ENCODE measurements at places on chromosomes 6 and 20.

DNA sequence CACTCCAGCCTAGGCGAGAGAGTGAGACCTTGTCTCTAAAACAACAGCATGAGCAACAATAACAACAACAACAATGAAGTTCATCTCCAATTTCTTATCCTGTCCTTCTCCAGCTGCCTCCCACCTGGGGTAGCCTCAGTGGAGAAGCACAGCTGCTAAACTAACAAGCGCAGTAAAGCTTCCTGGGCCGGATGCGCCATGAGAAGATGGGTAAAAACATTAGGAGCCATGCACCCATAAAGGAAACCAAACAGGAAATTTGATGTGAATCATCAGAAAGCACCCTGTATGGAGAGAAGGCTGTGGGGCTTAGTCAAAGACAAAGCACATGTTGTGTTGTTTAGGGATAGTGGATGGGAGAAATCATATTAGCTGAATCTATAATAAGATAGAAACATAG is 61.1 kb upstream of the CCN6 start:
- DNase-seq, result peak; percentile 62

- peak; percentile 26 for DNase-seq
Measured at GRCh38 chr6:37024656-37025337, 19.3 kb downstream of the FGD2 start.

DNA sequence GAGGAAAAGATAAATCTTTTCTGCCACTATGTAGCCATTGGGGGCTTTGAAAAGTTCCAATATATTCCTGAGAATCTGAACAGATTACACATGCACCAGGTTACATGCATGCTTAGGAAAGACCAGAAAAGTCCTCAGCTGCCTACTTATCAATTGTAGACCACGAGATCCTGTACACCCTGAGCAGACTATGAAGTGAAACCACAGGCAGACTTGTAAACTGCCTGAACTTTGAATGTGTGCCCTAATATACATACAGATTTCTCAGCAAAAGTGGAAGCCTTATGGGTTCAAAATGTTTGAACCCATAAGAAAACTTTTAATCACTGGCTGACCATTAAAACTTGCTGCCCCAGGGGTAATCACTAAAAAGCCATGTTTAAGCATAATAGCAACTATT is 273.5 kb upstream of the RUNX2 start:
- DNase-seq, result peak; percentile 10

GRCh38 chr6:72987301-72987700 is 238.0 kb downstream of the KHDC1L start:
- no peak for DNase-seq

Data from CD4-positive, alpha-beta T cell treated with Interleukin-21 for 1 hour (primary cell).